ENCODE measurements at places on chromosomes 7 and 10. TPM values are rescaled to one million over a fixed set of nuclear protein-coding genes. Genes with fewer than 3 reads are reported as not detected.

DNA sequence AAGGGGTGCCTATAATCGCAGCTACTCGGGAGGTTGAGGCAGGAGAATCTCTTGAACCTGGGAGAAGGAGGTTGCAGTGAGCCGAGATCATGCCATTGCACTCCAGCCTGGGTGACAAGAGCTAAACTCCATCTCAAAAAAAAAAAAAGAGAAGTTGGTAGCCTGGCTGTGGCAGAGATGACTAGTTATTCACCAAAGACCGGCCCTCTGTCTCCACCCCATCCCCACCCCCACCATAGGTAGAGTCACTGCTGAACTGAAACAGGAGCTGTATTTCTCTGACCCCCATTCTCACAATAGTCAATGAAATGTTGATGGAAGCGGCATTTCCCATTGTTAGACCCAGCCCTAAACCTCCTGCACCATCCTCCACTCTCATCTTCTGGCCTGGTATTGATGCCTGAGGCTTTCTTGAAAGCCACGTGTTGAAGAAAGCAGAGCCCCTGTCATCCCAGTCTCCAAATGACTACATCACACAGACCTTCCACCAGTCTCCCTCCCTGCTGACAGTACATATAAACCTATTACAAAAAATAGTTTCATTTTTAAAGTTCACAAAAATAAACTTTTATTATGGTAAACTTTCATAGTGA, 9.4 kb upstream of the PIK3CG start:
- no peak for DNase-seq

GRCh38 chr7:6709808-6710207, 3.1 kb upstream of the ZNF12 start:
- peak; percentile 28 for DNase-seq

DNA sequence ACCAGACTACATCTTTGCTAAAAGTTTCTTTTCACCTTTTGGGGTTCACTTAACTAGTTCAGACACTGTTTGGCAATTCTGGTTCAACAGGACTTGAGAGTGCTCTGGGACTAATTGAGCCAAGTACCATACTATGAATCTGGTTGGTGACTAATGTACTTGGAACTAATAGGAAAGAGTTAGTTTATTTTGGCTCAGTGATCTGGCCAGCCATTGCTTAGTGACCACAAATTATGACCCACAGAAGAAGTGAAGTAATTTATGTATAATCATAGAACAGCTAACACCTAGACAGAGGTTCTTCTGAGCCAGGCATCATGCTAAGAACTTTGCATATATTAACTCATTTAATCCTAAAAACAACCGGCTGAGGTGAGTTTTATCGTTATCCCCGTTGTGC, 126.5 kb upstream of the JCAD start:
- DNase-seq: no peak

DNA sequence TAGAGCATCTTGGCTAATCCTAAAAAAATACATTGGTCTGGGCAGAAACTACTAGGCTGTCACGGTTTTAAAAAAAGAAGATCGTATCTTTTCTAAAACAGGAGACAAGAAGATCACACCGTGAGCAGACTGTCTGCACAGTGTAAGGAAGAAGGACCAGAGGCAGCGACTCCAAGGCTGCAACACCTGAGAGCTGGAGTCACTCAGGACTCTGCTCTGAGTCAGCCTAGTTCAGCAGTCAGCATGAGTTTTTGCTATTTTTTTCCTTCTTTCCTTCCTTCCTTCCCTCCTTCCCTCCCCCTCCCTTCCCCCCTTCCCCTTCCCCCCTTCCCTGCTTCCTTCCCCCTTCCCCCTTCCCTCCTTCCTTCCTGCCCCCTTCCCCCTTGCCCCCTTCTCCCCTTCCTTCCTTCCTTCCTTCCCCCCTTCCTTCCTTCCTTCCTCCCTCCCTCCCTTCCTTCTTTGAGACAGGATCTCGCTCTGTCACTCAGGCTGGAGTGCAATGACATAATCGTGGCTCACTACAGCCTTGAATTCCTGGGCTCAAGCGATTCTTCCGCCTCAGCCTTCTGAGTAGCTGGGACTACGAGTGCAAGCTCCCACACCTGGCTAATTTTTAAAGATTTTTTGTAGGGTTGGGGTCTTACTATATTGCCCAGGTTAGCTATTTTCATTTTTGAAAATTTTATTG, 24.4 kb downstream of the BAG3 start:
- peak; percentile 47 for DNase-seq

- no peak for DNase-seq
These were observed 17.7 kb upstream of the EXOC4 start for GRCh38 chr7:133234961-133235875.

DNA sequence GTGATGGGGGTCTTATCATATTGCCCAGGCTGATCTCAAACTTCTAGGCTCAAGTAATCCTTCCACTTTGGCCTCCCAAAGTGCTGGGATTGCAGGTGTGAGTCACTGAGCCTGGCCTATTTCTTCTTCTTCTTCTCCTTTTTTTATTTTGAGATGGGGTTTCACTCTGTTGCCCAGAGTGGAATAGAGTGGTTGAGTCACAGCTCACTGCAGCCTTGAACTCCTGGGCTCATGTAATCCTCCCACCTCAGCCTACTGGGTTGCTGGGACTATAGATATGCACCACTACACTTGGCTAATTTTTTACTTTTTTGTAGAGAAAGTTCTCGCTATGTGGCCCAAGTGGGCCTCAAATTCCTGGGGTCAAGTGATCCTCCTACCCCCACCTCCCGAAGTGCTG, 124.3 kb downstream of the SKIDA1 start:
- DNase-seq: no peak

DNA sequence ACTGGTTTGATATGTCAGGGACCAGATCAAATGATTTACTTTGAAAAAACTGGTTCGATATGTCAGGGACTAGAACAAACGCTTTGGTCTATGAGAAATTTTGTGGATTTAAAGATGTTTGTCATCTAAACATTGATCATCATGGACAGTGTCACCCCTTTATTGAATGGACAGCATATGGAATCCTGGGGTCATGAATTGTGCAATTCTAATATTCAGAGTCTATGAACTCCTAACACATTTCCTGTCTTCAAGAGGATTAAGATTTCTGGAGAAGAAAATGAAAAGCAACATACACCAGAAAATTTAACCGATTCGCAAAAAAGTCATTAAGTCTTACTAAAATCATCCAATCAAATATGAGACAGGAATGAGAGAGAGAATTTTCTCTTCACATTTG, 106.4 kb upstream of the FAM133B start:
- DNase-seq: peak; percentile 19

DNA sequence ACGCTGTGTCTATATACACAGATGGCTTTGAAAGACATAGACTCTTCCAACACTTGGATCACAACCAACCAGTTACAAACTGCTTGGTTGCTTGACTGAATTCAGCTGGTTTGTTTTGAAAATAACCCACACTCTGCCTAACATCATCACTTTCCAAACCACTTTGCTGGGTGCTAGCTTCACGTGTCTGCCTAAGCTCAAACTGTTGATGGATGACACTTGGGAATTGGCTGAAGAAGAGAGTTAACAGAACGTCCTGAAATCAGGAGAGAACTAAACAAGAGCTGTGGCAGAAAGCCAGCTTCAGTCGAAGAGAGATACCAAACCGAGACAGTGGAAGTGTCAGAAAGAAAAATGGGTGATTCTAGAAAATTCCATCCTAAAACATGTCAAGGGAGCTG, 420.8 kb upstream of the AUTS2 start:
- no peak for DNase-seq

DNA sequence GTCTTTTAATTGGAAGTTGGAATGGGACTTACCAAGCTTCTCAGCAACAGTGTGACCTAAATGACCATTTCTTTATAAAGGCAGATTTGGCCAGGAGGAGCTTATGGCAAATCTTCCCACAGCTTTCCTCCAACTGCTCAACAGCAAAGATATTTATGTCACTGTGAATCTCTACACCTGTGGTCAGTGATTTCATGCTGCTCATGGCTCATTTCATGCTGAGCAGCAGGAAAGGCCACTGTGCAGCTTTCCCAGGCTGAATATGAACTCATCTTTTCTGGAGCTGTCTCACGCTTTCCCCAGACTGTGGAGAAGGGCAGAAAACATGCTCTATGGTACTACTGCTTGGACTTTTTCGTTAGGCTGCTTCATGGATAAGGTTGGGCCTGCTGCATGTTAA, 29.8 kb downstream of the CALCR start:
- no peak for DNase-seq

The CALN1 gene
- not detected for total RNA-seq

The FRAT2 gene
- 4.7 TPM for total RNA-seq

The PTPRZ1 gene
- total RNA-seq: 0.20 TPM

The MUC12 gene
- total RNA-seq: 0.67 TPM

The CTAGE4 gene
- total RNA-seq: not detected

The INMT gene
- 0.17 TPM for total RNA-seq
